ENCODE measurements at places on chromosomes 7 and 10.

- peak; percentile 7 for DNase-seq
Observed at GRCh38 chr10:71085689-71086438, 126.5 kb upstream of the UNC5B start.

- DNase-seq: no peak
Observed at GRCh38 chr7:104643587-104644217, 315.3 kb downstream of the LHFPL3 start.

- DNase-seq: no peak
Observed at GRCh38 chr7:93231259-93231658, 907 bp upstream of the VPS50 start.

GRCh38 chr7:28570970-28571288 lies 158.6 kb downstream of the CREB5 start:
- DNase-seq: no peak

GRCh38 chr7:155003376-155004214 lies 671 bp upstream of the PAXIP1 start:
- DNase-seq: peak; percentile 94
